NCI-H1105 (cell line): ENCODE measurements at places on chromosomes 3 and 15.

DNA sequence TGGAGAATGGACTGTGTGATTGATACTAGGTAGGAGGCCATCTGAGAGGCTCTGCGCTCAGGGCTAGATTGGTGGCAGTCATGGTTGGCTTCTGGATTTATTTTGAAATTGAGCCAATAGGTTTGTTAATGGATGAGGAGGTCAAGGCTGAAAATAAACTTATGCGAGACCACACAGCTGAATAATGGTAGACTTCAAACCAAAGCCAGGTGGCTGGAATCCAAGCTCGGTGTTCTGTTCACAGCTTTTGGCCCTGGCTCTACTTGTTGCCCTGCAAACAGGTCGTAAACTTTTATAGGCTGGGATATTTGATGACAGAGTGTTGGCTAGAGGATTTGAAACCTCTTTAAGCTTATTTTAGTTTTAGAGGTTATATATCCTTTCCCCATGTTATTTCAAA lies 160.4 kb downstream of the CHL1 start:
- DNase-seq = peak; percentile 50

DNA sequence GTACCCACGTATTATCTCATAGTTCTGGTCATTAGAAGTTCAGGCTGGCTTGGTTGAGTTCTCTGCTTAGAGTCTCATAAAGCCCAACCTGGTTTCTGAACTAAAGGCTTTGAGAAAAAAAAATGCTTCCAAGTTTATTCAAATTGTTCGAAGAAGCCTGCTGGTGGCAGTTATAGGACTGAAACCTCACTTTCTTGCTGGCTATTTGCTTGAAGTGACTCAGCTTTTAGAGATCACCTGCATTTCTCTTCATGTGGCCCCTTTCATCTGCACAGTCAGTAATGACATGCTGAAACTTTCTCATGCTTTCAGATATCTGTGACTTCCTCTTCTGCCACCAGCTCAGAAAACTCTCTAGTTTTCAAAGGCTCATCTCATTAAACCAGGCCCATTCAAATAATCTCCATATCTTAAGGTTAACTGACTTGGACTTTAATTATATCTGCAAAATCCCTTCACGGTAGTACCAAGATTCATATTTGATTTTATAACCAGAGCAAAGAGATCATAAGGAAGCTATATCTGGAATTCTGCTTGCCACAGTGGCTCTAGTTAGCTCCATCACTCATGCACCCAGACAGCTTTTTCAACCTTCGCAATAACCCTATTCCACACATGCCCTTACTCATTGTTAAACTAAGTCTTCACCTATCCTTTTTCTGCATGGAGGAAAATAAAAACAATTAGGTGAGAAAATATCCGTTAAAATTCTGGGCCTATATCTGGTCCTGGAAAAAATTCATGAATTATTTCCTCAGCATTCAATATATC lies 433.8 kb upstream of the CBLB start:
- no peak for DNase-seq

DNA sequence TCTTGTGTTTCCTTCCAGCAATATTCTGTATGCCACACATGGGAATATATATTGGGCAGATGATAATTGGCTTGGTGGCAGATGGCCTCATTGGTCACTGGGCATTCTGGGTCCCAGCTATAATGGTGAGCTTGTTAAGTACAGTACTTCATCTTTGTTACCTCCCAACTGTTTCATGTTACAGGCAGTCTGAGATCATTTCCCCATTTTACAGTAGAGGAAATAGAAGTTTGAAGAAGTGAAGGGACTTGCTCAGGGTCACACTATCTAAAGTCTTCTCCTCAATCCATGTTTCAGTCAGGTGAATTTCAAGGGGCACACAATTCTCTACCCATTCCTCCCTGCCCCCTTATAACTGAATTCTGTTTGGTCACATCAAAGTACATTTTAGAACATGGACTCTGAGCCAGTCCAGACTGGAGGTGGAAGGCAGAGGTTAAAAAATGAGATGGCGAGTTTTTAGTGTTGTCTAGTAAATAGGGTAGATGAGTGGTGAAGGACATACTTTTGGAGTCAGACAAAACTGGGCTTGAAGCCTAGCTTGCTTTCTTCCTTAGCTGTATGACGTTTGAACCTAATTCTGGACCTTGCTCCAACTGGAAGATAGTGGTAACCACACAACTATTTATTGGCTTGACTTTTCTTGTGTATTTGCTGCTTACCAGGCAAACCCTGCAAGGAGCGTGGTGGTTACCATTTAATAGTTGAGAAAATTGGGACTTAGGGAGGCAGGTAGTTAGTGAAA lies 2.5 kb downstream of the EEFSEC start:
- no peak for DNase-seq

DNA sequence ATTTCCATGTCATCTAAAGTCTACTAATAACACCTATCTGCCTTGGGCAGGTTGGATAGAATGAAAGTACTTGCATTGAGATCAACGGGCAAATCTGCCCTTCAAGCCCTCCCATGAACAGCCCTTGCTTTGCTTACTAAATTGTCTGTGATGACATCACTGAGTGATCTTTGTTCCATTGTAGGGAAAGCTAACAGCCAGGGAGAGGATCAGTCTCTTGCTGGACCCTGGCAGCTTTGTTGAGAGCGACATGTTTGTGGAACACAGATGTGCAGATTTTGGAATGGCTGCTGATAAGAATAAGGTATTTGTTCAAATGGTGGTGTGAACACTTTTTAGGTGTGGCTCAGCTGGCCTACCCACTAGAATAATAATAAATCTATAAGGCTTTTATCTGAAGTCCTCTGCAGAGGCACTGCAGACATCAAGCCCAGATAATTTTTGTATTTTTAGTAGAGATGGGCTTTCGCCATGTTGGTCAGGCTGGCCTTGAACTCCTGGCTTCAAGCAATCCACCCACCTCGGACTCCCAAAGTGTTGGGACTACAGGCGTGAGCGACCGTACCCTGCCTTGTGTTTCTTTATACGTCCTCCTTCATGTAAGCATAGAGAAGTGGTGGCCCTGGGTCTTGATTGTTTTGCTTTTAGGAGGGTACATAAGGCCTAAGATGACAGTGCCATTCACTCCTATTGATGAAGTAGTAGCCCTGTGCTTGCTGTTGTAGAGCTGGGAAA lies 5.7 kb downstream of the PCCB start:
- no peak for DNase-seq

DNA sequence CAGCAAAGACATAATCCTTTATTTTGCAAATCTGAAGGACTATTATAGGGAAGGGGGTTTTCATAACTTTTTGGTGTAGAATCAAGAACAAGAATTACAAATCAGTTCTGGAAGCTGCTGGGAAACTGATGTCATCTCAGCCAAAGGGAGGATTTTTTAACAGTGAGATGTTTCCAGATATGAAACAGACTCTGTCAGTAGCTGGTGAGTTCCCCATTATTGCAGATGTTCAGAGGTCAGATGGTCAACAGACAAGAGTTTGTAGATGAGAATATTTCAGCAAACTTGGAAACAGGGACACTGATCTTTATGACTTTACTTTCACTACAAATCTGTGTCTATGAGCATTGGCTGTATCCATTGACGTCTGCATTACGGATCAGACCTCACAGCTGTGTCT lies 71.9 kb upstream of the LPP start:
- DNase-seq = no peak

DNA sequence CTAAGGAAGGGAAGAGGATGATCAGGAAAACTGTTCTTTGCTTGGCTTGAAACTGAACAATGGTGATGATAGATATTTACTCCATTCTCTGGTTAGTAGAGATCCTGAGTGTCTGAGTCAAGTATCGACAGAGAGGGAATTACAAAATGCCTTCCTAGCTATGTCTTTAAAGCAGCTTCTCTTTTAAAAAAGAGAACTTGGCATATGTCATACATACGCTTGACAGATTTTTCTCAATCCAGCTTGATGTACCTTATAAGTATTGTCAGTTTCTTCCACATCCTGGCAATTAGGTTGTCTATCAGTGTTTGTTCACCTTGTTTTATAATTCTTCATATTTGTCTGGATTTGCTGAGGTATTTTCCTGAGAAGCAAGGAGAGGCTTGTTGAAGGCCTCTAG lies 5.0 kb upstream of the EPHB1 start:
- DNase-seq = no peak

- no peak for DNase-seq
Observed at GRCh38 chr3:151197981-151198767, 4.8 kb downstream of the GPR171 start.

GRCh38 chr3:50275141-50275995 lies 3.5 kb upstream of the LSMEM2 start:
- DNase-seq = no peak

DNA sequence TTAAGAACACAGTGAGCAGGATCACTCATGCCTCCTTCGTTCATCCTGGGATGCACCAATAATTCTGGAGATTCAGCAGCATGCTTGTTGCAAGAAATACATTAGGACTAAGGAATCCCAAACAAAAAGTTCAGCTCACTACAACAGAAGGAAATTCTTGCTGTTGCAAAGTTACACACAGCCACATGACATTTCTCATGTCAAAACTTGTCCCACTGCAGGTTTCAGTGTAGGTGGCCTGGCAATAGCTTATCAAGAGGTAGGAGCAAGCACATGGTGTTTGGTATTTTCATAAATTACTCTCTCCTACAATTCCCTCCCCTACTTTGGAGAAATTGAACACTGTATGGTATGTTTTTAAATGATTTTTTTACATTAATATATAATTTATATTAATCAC lies 399.6 kb upstream of the EPHA3 start:
- DNase-seq = no peak

GRCh38 chr3:11654166-11654565 lies 10.5 kb upstream of the VGLL4 start:
- DNase-seq = no peak

DNA sequence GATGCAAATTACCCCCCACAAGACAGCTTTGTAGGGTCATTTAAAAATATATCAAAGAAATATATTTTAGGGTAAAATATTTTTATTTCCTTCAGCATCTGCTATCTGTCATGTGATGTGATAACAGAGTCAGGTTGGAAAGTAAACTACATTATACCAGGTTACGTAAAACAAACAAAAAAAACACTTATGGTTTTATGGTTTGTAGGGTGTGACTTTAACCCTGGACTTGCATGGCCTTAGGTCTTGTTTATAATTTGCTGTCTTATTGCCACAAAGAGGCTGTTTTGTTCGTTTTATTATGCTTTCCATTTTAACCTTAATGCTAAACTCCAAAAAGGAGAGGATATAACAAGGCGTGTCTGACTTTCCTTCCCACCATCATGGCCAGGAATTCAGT lies 244.5 kb upstream of the MME start:
- no peak for DNase-seq
